Naive thymus-derived CD4-positive, alpha-beta T cell (primary cell): ENCODE measurements at places on chromosomes 13 and 19. TPM values are rescaled to one million over a fixed set of nuclear protein-coding genes. Genes with fewer than 3 reads are reported as not detected.

- DNase-seq: no peak
- no peaks in the 10 kb centered on the region for H3K27me3 ChIP-seq
- no peaks in the 10 kb centered on the region for H3K36me3 ChIP-seq
- H3K4me3 ChIP-seq: peak overlapping the region; percentile 60
These were observed 1.4 kb upstream of the HPN start for GRCh38 chr19:35039881-35040825.

GRCh38 chr13:99687723-99688397 lies 186.6 kb downstream of the TM9SF2 start:
- H3K27me3 ChIP-seq: no peaks in the 10 kb centered on the region
- H3K4me1 ChIP-seq: no peaks in the 10 kb centered on the region
- no peaks in the 10 kb centered on the region for H3K36me3 ChIP-seq
- H3K4me3 ChIP-seq: no peak overlapping the region

GRCh38 chr19:51166846-51167490 lies 24.9 kb downstream of the SIGLEC7 start:
- DNase-seq: peak; percentile 15
- H3K4me1 ChIP-seq: peaks cover 15% of the 10 kb centered on the region
- H3K36me3 ChIP-seq: no peaks in the 10 kb centered on the region
- no peak overlapping the region for H3K27ac ChIP-seq

The CRLF1 gene
- total RNA-seq: not detected in 2 replicates

The KLC3 gene
- not detected for total RNA-seq

DNA sequence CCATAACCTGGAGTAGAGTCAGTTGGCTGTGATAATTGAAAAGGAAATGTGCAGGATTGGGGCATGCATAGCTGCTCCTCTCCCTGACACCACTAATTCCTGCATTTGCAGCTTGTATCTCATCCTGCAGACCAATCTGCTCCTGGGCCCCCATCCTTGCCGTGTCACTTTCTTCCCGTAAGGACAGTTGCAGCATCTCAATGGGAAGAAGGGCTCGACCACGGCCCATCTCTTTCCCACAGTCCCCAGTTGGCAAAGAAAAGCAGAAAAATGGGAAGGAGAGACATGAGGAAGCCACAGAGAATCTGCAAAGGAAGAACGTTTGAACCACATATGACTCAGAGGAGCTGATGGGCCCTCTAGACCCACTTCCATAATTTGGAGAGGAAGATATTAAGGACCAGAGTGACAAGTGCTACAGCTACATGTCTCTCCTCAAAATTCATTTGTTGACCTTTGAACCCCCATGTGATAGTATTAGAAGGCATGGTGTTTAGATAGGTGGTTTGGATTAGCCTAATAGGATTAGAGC lies 1.8 kb upstream of the SIGLEC12 start:
- no peak for DNase-seq
- no peaks in the 10 kb centered on the region for H3K4me1 ChIP-seq
- H3K4me3 ChIP-seq: no peak overlapping the region
- H3K27ac ChIP-seq: no peak overlapping the region
- H3K27me3 ChIP-seq: no peaks in the 10 kb centered on the region
